ENCODE measurements at places on chromosomes 6 and 20.

DNA sequence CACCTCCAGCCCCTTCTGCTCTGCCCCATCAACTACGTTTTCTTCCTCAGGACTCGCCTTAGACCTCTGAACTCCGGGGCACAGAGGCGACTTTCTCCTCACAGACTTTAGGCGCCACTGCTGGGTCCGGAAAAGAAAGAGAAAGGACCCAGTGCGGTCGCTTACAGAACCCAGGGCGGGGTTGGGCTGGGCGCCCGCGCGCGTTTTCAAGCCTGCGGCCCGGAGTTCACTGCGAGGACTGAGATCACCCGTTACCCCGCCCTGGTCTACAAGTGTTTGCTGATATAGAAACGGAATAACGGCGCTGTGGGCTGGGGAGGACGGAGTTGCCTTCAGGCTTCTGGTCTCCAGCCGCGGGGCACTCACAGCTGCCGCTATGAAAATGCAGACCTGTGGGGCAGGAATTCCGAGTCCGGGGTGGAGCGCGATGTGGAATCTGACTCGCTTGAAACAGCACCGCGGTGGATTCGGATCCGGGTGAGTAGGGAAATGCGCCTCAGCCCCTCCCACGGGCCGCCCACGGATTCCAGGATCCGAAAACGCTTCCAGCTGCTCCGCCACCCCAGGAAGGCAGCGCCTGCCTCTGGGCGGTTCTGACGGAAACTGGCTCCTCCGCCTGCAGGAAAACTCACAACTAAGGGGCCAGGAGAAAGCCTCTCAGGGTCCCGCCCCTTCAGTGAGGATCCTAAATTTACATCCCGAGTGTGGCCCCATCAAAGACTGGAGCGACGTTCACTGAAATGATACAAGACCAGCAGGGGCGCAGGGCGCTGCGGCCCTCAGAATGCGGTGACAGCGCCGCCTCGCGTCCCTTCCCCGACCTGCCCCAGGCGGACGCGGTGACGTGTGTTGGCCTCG lies 29.4 kb downstream of the HLA-F start:
- peak; percentile 93 for DNase-seq

DNA sequence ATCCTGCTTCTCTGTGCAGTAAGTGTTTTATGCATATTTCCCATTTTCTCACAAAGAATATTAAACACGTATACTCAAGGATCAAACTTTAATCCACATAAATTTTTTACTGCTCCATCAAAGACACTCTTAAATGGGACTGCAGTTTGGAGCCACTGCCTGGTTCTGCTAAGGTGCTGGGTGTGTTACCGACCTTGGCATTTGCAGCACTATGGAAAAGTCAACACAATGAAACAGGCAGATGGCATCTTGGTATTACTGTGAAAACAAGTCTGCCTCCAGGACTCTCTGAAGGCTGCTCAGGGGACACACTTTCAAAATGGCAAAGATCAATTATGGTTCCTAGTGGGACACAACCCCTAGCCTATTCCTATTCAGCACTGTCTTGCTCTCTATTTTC lies 17.3 kb upstream of the HLA-G start:
- no peak for DNase-seq

- DNase-seq, result no peak
Observed at GRCh38 chr6:75430631-75431325, 62.8 kb downstream of the FILIP1 start.

DNA sequence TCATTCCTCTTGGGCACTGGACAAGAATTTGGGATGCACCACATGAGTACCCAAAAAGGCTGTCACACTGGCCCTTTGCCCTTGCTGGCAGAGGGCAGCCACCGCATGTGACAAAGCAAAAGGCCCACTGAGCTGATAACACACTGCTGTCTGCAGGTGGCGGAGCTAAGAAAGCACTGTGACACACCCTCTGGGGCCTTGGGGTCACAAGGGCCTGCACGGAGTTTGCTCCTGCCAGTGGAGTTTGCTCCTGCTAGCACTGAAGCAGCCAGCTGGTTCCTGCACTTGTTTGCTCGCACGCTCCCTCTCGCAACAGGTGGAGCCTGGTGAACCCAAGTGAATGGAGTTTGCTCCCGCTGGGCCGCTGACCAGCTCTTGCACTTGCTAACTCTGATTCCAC lies 132.6 kb downstream of the LCA5 start:
- DNase-seq, result no peak

DNA sequence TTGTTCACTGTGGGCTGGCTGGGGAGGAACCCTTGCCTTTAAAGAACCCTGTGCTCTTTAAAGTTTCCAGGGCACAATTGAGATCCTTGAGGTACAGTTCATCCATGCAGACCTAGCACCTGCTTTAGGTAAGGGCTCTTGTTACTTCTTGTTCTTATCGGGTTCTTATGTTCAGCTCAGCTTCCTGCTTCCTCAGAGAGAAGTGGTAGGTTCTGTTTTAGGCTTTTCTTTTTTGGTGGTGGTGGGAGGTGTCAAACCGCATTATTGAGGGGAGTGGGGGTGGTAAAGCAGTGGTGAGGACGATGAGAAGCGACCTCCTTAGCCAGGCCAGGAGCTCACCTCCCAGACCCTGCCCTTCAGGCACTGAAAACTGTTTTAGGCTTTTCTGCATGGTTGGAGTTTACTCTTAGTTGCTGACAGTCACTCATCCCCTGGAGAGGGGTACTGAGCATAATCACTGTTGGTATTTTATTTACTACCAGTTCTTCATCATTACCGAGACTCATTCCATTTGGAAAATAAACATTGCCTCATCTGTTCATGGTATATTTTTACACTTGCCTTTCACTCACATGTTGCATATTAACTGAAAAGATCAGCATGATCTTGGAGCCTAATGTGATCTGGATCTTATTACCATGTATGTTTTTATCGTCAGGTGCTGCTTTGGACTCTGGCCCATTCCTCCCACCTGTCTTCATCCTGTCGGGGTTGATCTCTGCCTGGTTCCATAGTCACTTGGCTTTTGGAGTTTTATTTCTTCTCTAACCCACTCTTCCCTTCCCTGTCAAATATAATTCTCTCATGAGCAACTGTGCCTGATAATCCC lies 35.4 kb downstream of the SLC16A10 start:
- DNase-seq, result no peak

GRCh38 chr6:74280130-74280692 lies 584.2 kb downstream of the CD109 start:
- peak; percentile 6 for DNase-seq

- no peak for DNase-seq
Observed at GRCh38 chr20:61895016-61895415, 170.7 kb downstream of the TAF4 start.

DNA sequence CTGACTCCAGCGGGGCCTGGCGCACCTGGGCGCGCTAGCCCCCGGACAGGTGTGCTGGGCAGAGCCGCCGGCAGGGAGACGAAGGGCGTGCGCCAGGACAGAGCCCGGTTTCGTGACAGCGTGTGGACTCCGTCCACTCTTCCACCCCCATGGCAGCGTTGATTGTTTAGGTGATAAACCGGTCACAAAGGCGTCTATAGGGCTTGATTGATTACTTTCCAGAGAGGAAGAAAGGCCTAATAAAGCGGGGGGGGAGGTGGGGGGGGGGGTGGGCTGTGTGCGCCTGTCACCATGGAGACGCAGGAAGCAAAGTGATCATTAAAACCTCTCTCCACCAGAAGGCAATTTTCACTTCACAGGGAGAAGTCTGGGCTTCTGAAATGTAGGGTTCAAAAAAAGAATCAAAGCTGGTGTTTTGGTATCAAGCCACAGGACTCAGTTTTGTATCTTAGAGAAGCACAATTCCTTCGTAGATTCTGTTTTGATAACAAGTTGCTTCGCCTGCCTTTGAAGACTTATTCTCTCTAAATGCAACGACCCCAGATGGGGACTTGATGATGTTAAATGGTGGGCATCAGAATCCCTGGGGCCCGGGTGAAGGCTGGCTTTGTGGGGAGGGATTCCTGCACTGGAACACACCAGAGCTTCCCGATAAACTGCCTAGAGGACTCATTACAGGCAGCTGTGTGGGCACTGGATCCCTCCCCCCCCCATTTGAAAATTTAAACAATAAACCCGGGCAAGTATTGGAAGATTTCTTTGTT lies 1.4 kb downstream of the PHACTR3 start:
- DNase-seq, result no peak

DNA sequence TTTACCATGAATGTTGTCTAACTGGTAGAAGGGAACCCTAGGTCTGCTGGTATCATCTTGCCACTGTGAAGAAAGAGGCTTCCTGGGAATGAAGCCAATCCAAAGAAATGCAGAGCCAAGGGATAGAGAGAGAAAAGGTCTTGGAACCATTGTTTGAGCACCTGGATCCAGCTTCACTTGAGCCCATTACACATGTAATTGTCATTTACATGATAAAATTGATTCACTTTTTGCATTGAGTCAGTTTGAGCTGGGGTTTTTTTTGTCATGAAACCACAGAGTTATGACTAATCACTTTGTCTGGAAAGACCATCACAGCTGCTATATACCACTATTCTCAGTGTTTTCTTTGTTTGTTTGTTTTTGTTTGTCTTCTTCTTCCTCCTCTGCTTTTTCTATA lies 112.3 kb downstream of the CBLN4 start:
- no peak for DNase-seq

- DNase-seq, result no peak
Observed at GRCh38 chr6:40253420-40253819, 319.2 kb upstream of the MOCS1 start.

DNA sequence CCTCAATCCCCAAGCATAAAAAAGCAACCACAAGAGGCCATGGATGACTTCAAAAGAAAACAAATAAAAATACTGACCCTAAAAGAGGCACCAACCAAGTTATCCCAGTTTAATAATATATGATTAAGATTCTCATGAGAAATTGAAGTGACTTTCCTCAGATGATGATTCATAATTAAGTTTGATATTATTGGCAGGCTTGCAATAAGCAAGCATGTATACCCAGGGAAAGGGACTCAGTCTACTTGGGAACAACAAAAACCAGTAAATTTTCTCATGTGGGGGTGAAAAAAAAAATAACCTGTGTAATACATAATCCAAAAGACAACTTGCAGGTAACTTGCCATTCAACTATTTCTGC lies 19.6 kb downstream of the JAG1 start:
- no peak for DNase-seq

DNA sequence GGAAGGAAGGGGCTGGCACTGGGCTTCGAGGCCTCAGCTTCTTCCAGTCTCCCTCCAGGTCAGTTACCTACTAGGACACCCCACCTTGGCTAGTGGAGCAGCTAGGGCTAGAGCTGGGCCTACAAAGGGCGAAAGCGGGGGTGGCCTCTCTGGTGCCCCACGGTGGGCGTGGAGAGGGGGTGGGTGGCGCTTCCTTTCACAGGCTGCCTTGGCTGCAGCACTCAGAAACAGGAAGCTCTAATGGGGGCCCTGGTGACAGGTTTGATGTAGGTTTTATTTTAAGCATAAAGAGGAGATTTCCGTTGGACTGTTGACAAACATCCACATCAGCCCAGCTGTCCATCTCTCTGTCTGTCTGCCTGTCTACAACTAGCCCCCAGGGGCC lies 13.4 kb downstream of the FAM110A start:
- DNase-seq, result no peak

DNA sequence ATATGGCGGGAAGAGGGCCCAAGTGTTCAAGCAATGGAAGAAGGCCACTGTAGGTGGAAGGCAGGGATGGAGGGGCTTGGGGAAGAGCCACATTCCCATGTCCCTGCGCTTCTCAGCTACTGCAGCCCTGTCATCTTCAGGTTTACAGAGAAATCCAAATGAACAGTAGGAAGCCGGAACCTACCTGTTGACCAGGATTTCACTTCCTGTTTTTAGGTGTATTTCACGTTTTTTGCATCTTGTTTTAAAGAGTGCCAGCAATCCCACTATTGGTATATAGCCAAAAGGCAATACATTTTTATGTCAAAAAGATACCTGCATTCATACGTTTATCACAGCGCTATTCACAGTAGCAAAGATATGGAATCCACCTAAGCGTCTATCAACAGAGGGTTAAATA lies 159.2 kb downstream of the SLC35B3 start:
- no peak for DNase-seq

DNA sequence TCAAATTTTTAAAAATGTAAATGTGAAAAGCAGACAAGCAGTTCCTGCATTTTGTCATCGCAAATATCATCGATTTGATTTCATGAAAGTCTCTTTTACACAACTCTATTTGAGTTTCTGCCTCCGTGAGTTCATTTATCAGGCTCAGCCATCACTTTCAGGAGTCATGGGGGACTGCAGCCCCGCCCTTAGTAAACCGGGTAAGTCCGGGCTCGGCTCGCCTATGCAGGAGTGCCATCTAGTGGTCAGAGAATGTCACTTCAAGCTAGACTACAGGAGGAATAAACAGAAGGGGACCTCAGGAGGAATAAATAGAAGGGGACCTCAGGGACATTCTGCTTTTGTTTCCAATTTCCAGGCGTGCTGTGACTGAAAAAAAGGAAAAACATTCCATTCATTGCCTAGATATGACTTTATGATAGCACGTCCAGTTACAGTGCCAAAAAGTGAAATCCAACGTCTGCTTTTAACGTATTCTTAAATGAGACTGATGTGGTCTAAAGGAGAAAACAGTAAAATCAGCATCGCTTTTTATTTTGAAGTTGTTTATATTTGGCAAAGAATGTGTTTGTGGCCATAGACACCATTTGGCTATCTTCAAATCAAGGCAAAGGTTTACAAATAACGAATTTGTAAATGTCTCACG lies 333.9 kb downstream of the HACE1 start:
- peak; percentile 81 for DNase-seq
